ENCODE measurements at places on chromosomes 16 and 17.

- DNase-seq = no peak
These were observed 1.8 kb upstream of the OR1E1 start for GRCh38 chr17:3400055-3400454.

- DNase-seq = no peak
These were observed 19.1 kb upstream of the HEXD start for GRCh38 chr17:82399041-82399441.

- DNase-seq = no peak
These were observed 25.5 kb upstream of the MYO15B start for GRCh38 chr17:75561927-75562603.

- DNase-seq = no peak
These were observed 13.7 kb downstream of the METTL22 start for GRCh38 chr16:8634991-8635736.

DNA sequence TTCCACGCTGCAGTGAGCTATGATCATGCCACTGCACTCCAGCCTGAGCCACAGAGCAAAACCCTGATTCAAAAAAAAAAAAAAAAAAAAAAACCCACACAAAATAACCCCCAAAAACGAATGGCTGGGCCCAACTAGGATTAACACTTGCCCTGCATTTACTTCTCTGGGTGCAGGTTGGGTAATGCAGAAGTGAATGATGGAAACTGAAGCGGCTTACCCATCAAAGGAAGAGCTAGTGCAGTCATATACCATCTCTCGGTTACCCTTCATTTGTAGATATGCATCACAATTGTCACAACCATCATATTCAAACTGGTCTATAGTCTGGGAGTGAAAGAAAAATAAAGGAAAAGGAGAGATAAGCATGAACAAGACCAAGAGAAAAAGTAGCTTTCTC is 819 bp downstream of the SUPT4H1 start:
- DNase-seq = no peak

DNA sequence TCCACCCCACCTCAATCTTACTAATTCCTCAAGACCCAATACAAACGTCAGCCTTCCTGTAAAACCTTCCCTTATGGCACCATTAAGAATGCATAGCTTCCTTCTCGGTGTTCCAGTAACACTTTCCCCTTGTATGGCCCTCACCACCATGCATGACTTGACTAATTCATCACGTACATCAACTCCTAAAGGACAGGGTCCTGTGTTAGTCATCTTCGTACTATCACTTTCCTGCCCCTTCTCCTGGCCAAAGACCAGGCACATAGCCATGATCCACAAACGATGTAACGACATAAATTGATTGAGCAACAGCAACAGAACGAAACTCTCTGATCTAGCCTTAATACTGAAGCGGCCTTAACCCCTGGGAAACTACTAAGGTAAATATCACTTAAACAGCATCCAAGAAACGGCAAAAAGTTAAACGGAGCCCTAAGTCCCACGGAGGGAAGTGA is 612 bp downstream of the PSMD12 start:
- DNase-seq = peak; percentile 44

DNA sequence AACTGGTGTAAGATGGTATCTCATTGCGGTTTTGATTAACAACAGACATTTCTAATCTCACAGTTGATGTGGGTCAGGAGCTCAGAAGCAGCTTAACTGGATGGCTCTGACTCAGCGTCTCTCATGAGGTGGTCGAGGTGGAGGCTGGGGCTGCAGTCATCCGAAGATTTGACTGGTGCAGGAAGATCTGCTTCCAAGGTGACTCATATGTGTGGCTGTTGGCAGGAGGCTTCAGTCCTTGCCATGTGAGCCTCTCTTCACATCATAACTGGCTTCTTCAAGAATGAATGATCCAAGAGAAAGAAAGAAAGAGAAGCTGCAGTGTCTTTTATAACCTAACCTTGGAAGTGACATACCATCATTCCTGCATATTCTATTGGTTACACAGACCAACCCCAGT is 376.1 kb downstream of the SEC14L1 start:
- DNase-seq = no peak

- DNase-seq = no peak
These were observed 338.0 kb downstream of the SLC39A11 start for GRCh38 chr17:72754513-72754912.

GRCh38 chr16:21186326-21186691 is 25.1 kb downstream of the ZP2 start:
- DNase-seq = no peak

- DNase-seq = no peak
These were observed 124.9 kb downstream of the CMIP start for GRCh38 chr16:81569361-81570034.

DNA sequence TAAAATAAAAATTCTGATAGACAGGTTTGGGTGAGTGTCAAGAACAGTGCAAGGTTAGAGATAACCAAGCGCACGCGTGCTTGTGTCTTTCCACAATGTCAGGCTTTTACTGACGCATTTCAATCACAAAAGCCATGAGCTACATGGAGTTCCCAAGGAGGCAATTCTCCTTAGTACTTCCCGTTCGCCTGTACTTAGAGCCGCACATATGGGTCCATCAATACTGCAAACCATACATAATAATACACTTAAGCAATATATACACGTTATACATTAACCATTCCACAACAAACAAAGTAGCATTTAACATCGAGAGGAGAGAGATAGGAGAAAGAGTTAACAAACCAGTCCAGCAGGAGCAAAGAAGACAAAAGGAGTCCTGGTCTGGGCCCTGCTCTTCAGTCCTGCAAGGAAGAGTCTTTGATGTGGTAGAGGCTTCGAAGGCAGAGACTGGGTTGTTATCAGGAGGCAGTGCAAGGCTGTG is 11.9 kb upstream of the GPRC5C start:
- DNase-seq = no peak

DNA sequence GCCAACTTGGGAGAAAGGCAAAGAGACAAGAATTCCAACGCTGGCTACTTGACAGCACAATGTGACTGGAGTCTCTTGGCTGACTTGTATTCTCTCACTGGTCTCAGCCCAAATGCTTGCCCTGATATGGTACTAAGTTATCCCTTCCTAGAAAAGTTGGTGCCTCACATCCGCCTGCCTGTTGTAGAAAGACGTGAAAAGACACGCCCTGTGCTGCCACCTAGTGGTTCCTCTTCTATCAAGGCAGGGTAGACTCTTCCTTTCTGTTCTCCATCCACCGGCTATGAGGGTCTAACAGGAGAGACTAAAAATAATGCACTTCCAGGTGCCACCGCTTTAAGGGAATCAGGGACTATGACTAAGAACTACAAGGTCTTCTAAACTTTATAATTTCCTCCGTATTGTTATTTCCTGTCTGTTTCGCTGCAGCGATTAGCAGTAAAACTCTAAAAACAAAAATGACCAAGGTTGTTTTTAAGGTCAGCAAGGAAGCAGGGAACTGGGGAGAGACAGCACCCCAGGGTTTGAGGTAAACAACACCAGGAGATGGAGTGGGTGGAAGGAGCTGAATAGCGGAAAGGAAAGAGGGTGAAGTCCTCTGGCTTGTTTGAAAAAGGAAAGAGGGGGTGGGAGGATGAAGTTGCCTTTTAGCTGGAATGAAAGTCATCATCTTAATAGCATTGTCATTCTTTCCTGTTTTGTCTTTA is 109.5 kb downstream of the YPEL2 start:
- DNase-seq = peak; percentile 92

- DNase-seq = no peak
These were observed 7.6 kb downstream of the NOL11 start for GRCh38 chr17:67725373-67725791.

Measured in stimulated activated CD4-positive, alpha-beta T cell treated with anti-CD3 and anti-CD28 coated beads, Interleukin-15, amount 100 ng/mL, for 24 hours (primary cell).